ENCODE measurements at places on chromosomes 2 and 18.

GRCh38 chr2:99153921-99154604 lies 679 bp downstream of the TSGA10 start:
- DNase-seq: no peak

- DNase-seq: no peak
Measured at GRCh38 chr2:15556311-15556930, 4.7 kb downstream of the NBAS start.

DNA sequence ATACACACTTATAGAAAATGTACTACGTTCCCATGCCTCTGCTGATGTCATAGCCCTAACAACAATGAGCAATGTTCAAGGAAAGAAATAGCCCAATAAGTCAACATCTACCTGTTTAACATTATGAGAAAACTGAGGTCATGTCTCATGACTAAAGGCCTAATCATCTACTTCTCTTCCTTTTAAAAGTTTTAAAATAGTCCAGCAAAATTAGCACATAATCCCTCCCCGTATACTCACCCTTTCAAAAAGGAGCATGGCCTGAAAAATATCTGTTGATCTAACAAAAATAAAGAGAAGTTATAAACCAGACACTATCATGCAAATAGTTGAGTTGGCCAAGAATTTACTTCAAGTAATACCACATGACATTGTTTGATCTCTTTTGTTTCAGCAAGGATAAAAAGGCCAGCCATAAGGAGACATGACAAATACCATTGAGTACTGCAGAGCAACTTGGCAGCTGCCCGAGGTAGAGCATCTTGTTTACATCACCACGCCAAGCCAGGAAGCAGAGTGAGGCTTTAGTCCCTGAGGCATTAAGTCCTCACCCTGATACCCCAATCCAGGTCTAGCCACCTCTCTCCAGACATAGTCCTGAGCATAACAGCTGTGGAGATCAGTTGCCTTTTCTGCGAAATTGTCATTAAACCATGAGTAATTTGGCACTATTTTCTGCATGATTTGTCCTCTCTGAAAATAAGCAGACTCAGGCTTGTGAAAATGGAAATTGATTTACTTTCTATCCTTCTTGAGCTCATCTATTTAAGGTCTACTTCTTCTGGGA lies 137.4 kb upstream of the ETAA1 start:
- no peak for DNase-seq

DNA sequence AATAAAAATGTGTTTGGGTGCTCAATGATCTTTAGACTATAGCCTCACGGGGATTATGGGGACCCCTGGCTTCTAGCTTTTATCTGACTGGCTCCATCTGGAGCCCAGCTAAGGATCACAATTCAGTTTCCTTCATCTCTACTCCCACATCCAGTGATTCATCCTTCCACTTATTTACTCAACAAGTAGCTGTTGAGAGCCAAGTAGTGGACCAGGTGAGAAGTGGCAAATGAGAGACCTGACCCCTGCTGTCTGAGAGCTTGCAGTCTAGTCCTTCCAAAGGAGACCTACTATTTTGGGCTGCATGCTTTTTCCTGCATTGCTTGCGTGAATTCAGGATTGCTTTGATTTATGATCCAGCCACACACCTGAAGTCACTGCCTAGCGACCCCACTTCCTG lies 10.7 kb upstream of the DSG3 start:
- no peak for DNase-seq

GRCh38 chr2:8413589-8414135 lies 268.2 kb upstream of the ID2 start:
- DNase-seq: no peak

- no peak for DNase-seq
Measured at GRCh38 chr18:40582105-40582504, 1372.9 kb upstream of the PIK3C3 start.

- no peak for DNase-seq
Measured at GRCh38 chr2:168062054-168062453, 185.3 kb downstream of the STK39 start.

DNA sequence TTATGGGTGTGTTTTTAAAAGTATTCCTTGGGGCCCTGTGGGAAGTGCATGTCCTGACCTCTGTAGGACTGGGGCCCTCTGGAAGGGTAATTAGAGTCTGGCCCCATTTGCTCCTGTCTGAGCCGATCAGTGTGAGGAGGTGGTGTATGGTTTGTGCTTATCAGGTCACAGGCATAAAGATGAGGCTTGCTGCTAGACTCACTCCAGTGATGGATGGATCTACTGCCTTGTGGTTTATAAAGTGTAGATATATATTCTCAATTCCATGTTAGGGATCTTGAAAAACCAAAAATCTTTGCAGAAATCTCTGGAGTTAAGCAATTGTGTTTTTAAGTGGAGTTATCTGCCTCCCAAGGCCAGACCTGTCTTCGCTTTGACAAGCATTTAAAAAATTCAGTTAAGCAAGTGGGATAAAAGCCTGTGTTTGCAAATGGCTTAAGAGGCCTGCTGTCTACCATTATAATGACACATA lies 182.4 kb downstream of the PTPRM start:
- DNase-seq: no peak

GRCh38 chr2:175111200-175111657 lies 56.8 kb downstream of the ATF2 start:
- DNase-seq: peak; percentile 49

DNA sequence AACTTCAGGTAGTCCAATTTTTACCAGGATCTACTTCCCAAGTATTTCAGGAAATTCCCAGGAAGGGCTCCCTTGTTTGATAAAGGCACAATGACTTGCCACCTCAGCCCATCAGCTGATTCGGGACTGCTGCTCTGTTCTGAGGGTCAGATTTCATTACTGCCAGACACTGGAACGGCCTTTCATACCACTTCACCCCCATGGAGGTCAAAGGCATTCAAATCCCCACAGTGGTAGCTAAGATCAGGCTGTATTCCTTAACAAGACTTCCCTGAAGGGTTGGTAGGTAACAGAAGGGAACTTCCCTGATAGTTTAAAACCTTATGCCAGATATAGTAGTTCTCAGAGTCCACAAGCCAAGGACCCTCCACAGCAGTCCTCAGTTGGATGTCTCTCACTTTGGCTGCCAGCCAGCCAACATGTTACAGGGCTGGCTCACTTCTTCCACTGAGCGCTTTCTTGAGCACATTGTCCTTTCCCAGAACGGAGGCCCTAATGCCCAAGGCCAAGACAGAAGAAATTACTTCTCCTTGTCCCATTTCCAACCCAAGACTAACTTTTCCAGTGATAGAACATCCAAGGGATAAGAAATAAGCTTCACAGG lies 40.0 kb upstream of the GLS start:
- DNase-seq: no peak

DNA sequence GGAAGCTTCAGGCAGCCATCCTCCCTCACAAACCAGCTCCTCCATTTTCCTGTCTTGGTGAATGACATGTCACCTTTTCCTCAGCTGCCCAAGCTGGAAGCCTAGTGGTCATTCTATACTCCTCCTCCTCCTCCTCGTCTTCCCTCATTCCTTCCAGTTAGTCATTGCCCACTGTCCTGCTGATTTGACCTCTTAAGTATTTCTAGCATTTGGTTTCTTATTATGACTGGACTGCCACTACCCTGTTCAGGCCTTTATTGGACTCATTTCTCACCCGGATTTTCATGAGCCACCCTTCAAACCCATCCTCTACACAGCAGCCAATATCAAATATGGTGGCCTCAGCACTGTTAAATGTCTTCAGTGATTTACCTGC lies 21.9 kb upstream of the MGAT5 start:
- no peak for DNase-seq

DNA sequence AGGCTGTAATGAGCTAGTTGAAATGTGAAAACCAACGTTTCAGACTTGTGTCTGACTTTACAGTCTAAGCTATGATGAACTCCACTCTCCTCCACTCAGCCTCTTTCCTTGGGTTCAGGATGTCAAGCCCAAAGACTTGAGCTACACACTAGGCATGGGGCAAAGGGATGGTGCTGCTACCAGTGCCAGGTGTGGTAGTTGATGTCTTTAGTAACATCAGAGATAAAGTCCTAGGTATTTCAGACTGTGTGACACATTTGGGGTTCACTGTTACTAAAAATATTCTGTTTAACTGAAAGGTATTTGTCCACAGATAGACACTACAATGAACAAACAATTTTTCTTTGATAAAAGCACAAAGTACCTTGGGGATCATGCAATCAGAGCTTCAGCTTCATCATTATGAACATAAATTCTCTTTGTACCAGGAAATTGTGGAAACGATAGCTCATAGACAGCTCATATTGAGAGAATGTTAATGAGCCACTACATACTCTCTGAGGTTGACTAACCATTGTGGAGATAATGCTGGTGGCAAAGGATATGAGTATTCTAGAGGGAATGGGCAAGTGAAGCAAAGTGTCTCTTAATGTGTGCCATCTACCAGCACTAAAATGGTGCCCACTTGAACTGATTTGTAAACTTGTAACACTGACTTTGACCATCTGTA lies 253.7 kb upstream of the THUMPD2 start:
- no peak for DNase-seq

DNA sequence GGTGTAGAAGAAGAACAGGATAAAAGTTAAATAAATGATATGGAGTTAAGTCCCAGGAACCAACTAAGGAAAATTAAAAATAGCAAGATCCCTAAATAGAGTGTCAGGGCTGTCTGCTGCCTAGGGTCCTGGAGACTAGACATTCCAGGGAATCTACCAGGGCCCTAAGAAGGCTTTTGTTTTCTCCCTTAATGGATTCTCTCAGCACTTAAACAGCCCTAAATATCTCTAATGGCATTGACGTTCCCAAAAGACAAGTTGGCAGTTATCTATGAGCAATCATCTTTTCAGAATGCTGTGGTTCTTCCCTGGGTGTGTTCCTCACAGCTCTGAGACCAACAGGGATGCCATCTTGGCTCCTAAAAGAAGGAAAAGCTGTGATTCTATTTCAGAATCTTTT lies 616.3 kb downstream of the EPHA4 start:
- no peak for DNase-seq

- DNase-seq: no peak
Measured at GRCh38 chr2:140808820-140809219, 1322.0 kb downstream of the LRP1B start.

GRCh38 chr18:11071300-11071699 lies 78.1 kb downstream of the PIEZO2 start:
- no peak for DNase-seq

Data from immature natural killer cell (primary cell).